LHCN-M2 (cell line): ENCODE measurements at places on chromosomes 1 and 21. TPM values are rescaled to one million over a fixed set of nuclear protein-coding genes. Genes with fewer than 3 reads are reported as not detected.

TRNP1 gene
- total RNA-seq = 22.4 and 27.0 TPM in 2 replicates

ATP1A2 gene
- 1.3 and 1.4 TPM in 2 replicates for total RNA-seq

DCST1 gene
- not detected in 2 replicates for total RNA-seq

DNA sequence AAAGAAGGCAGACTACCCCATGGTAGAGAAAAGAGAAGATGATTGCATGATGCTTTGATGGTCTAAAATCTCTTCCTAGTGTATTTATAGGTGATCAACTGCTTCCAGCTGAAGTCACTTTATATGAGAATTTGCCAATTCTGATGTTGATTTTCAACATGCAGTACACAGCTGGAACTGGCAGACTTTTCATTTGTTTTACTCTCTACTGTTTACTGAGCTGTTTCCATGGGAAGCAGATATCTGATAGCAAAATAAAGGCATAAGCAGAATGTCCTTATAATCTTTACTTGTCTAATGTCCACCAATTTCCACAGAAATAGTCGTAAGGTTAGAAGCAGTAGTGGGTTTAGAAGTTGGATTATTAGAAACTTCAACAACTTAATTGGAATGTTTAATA lies 74.9 kb downstream of the SYDE2 start:
- DNase-seq = no peak

CCDC185 gene
- total RNA-seq = not detected in 2 replicates

SRM gene
- 71.1 and 78.6 TPM in 2 replicates for total RNA-seq

- peak; percentile 28 for DNase-seq
Measured at GRCh38 chr1:37485902-37486679, 11.7 kb downstream of the ZC3H12A start.

GRCh38 chr1:210695026-210695425 lies 366.3 kb downstream of the HHAT start:
- DNase-seq = peak; percentile 82

GRCh38 chr1:63671514-63671913 lies 78.3 kb downstream of the PGM1 start:
- no peak for DNase-seq

GRCh38 chr1:219945795-219946194 lies 17.4 kb upstream of the SLC30A10 start:
- DNase-seq = no peak

DNA sequence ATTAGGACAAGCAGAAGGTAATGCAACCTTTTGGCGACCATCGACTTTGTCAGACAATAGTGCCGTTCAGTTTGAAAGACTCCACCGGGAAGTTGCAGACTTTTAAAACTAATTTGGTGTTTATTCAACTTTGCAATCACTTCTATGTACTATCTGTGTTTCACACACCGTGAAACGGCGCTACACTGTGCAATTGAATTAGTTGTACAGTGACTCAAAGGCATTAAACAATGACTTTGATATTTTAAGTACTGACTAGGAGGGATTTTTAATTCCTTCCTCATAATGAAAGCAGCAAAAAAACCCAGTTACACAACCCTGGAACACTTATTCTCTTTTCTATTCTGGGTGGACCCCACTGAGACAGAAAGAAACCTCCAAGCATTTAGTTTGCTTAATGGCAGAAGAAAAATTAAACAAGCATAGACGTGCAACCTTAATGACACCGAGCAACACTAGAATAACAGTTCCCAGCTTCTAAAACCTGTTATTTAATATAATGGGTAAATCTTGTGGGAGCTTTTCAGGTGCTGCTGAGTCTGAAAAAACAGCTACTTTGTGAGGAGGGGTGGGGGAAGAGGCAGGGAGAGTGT lies 176.8 kb downstream of the LMO4 start:
- no peak for DNase-seq

- no peak for DNase-seq
Measured at GRCh38 chr21:45352621-45353139, 52.3 kb upstream of the COL18A1 start.

VANGL2 gene
- under 0.01 TPM in 1 of 2 replicates, not detected in the other for total RNA-seq

- peak; percentile 66 for DNase-seq
Measured at GRCh38 chr1:78825561-78825960, 175.9 kb downstream of the IFI44 start.

MKNK1 gene
- 7.3 and 12.6 TPM in 2 replicates for total RNA-seq

DNA sequence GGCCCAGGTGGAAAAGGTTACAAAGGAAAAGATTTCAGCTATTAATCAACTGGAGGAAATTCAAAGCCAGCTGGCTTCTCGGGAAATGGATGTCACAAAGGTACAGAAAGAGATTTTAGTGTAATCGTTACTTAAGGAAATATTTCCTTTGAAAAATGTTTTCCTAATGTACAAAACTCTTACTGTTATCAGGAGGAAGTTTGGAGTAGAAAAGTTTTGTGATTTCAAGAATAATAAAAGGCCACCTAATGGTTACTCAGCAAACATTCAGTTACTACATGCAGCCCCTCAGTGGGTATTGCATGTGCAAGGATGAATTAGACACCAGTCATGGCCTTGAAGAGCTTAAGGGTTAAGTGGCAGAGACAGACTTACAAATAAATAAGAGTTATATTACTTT lies 85.2 kb downstream of the SDCCAG8 start:
- DNase-seq = no peak

DNA sequence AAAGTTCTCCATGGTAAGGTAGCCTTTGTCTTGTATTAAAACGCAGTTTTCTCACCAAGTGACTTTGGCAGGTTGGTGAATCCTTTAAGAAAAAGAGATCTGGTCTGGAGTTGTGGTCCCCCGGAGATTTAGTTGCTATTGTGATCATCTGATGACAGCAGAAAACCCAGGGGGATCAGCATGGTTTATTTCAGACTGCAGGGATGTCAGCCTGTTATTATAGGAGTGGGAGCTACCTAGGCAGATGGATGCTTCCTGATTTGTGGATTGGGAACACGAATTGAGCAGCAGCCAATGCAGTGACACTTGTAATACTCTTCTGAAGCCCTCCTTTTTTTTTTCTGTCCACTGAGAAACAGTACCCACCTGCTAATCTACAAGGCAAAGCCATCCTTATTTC lies 150.2 kb downstream of the ST6GALNAC3 start:
- no peak for DNase-seq

DNA sequence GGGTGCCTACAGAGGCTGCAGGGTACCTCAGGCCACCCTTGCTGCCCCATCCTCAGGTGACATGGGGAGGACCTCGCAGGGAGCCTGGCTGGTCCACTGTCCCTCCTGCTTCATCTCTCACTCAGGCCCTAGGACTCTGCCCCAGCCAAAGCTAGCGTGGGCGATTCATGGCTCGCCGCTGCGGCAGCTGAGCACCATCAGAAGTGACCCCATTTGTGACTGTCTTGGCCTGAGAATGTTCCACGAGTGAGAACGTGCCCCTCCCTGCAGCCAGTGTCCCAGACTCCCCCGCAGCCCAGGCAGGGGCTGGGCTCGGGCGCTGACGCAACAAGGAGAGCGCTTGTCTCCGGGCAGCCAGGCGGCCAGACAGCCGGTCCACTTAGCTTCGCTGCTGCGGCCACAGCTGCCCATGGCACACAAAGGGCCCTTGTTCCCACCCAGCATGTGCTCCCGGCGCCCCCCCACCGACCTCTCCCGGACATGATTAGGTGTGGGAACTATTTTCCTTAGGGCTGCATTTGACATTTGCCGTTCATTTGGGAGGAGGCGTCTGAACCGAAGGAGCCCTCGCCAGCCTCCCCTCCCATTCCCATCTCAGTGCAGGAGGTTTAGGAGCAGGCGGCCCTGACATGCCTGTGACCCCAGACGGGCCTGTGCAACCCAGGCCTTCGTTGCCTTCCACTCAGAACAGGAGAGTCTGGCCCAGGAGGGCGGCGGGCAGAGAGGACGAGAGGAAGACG lies 19.3 kb upstream of the POFUT2 start:
- DNase-seq = peak; percentile 90

CLCNKB gene
- total RNA-seq = not detected in 2 replicates

GRCh38 chr1:79469139-79469538 lies 462.6 kb upstream of the ADGRL4 start:
- DNase-seq = no peak

DNA sequence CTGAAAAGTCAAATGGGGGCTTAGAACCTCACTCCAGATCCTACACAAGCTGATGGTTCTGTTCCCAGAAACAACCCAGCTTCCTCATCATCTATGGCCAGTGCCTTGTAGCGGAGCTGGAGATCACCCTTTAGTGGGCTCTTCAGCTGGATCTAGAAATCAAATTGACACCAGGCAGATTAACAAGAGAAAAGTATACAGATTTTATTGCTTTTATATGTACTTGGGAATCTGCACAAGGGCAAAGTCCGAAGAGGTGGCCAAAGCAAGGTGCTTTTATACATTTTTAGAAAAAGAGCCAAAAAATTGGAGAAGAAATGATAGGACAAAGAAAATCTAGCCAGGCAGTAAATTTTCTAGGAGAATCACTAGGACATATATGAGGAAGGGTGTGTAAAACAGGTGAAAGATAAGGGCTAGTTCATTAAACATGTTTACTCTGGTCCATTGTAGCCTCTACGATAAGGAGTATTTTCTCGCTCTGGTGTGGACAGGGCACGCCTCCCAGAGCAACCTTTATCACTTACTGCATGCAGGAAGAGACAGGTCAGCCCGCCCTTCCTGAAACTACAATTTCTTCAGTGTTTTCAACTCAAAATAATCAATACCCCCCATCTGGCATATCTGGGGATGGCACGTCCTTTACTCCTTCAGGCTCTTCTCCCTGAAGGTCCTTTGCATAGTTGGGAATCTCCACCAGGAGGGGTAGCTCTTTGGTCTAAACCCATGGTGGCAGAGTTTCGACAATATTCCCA lies 14.0 kb upstream of the LGALS8 start:
- no peak for DNase-seq

SPATA45 gene
- not detected in 2 replicates for total RNA-seq

- DNase-seq = no peak
Measured at GRCh38 chr1:235635938-235636662, 13.5 kb downstream of the GNG4 start.

- DNase-seq = no peak
Measured at GRCh38 chr1:31927661-31927980, 10.5 kb downstream of the PTP4A2 start.

DNA sequence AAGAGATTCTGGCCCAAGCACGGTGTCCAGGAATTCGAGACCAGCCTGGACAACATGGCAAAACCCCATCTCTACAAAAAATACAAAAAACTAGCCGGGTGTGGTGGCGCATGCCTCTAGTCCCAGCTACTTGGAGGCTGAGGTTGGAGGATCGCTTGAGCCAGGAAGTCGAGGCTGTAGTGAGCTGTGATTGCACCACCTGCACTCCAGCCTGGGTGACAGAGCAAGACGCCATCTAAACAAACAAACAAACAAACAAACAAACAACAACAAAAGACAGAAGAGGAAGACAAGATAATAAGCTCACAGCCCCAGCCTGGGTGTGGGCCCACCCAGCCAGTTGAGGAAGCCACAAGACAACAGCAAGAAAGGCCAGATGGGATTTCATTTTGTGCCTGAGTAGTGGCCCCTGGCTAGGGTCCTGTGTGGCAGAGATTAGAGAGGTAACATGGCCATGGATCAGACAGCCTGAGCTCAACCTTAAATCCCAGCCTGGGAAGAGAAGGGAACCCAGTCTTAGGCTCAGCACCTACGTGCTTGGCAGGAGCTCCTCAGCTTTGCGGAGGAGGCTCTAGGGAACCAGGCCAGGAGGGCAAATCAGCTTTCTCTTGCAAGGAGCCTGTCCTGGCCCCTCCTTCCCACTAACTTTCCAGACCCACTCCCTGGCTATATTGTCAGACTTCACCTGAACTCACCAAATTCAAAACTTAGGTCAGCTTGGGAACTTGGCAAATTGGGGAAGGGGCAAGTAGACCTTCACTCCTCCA lies 4.9 kb upstream of the BEST4 start:
- no peak for DNase-seq

GRCh38 chr1:36307601-36308330 lies 1.6 kb downstream of the SH3D21 start:
- no peak for DNase-seq

GRCh38 chr1:234907208-234907939 lies 221.3 kb downstream of the TOMM20 start:
- DNase-seq = no peak

GRCh38 chr1:229664133-229664689 lies 38.2 kb downstream of the URB2 start:
- DNase-seq = no peak

DNA sequence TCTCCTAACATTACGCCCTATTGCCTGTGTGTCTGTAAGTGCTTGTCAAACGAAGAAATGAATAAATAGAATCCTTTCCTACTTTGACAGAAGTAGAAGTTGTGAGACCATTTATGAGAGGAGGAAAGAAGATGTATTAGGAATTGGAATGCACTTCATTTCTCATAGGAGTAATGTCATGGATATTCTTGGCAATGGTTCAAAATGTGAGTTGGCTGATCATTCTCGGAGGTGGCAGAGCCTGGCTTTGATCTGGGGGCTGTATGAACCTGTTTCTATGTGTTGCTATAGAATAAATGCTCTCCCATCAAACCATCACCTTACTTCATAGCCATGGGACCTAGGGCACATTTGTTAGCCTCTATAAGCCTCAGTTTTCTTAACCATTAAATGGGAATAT lies 10.1 kb upstream of the SERBP1 start:
- DNase-seq = no peak

DNA sequence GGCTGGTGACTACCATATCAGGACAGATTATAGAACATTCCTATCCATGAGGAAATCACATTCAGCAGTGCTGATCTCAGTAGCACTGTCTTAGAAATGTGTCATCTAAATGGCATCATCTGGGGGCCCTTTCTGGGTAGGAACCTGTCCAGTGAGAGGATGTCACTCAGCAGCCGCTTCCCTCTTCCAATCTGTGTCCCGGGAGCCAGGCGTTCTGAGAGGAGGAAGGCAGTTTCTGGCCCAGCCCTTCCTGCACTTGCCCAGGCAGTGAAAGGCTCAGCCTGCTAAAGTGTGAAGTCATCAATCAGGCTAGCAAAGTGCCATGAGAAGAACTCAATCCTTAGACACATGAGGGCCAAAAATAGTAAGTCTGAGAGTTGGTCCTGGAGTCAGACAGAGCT lies 25.6 kb downstream of the RAB4A start:
- DNase-seq = peak; percentile 46

DNA sequence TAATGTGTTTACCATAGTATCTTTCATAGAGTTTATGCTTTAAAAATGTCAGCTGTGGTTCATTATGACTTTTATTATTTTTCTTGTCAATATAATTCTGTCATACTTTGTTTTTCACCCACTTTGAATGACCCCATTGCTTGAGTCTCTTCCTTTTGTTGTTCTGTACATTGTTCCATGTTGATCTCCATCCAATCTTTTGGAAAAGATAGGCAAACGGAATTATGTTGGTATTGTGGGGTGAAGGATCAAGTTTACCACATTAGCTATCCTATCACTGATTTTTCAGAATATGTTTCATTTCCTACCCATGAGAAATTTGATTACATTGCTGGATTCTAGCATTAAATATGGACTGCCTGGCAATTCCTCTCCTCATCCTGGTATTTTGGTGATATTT lies 196.6 kb downstream of the NFIA start:
- no peak for DNase-seq

DNA sequence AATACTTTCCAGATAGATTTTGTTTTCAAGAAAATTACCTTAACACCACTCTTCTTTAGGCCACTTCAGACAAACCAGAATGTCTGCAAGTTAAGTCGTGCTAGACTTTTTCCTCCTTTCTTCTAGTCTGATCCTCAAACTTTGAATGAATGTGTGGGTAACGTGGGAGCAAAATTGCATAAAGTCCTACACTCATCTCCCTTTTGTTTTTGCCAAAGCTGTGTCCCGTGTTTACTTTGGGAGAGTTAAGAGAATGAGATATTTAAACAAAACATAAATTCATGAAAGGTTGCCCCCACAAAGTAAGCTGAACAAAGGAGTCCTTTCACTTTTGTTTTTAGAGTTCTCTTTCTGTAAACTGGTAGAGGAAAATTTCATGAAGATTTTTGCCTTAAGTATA lies 16.9 kb upstream of the VAMP3 start:
- DNase-seq = no peak
